ENCODE measurements at places on chromosomes 1 and 21.

GRCh38 chr21:24112020-24112419, 1495.3 kb downstream of the MRPL39 start:
- no peak for DNase-seq

- DNase-seq, result no peak
Measured at GRCh38 chr1:3590139-3590763, 21.1 kb downstream of the MEGF6 start.

DNA sequence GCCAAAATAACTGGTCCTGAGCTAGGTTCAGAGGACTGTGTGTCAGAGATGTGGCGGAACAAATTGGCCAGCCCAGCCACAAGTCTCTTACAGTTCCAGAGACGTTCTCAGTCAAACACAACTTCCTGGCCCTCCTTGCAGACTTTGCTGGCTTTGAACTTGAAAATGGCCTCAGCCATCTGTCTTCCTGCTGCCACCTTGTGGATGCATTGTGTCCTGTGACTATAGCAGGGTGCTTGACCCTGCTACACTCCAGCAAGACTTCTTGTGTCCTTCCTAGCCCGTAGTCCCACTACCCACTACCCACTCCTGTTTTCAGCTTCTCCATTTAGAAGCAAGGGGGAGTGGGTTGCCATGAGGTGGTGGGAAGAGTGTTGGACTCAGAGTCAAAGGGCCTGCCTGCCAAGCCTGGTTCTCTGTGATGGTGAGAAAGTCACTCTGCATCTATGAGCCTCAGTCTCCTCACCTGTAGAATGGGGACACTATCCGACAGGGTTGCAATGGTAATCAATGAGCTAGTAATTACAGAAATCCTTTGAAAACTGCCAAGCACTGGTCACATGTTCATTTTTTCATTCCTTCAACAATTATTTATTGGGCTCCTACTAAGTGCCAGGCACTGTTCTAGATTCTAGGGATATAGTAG, 109.9 kb downstream of the IGSF21 start:
- DNase-seq, result no peak

DNA sequence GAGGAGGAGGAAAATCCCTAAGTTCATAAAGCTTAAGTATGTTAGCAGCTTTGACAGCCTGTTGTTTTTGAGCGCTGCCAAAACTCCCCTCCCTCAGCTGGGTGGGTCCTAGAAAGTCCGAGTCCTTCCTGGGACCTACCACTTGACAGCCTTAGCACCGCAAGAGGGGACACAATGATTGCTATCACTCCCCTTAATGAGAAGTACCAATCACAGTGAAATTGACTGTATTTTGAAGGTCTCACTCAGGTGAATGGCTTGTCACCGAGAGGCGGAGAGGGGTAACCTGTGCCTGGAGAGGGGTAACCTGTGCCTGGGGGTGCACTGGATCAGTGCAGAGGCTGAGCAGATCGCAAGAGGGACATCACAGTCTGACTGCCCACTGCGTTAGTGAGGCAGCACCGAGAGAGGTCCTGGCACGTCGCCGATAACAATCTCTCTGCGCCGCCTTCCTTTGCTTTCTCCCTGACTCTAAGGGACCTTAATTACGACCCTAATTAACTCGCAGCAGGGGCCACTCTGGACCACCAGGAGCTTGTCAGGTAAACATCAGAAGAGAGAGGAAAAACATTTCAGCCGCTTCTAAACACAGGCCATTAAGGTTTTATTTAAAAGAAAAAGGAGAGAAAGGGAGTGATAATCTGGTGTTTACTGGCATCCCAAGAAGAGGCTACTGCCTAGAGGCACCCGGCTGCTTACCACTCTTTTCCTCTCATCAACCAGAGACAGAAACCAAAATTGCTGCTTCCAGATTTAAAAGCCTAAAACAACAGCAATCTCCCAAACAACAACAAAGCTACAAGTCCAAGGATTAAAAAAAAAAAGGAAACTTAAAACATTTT, 25.7 kb upstream of the KCNK1 start:
- DNase-seq, result no peak

DNA sequence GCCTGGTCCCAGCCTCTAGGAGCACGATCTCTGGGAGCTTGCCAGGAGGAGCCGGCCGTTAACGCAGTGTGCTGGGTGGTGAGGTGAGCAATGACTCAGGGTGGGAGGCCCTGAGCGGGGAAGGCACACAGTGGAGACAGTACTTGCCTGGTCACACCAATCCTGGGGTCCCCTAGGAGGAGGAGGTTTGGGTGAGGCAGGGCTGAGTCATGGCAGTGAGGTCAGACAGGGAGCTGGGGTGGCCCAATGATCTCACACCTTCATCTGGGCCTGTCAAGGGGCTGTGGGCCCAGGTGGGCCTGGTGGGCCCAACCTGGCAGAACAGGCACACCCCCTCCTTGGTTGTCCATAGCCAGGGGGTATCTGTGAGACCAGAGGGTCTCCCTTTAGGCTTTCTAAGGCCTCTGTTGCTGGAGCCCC, 8.6 kb upstream of the EDN2 start:
- DNase-seq, result no peak

Data from NCI-H1105 (cell line).